ENCODE measurements at places on chromosomes 1 and 21.

GRCh38 chr21:45539796-45540600 lies 2.2 kb downstream of the SLC19A1 start:
- no peak for DNase-seq

DNA sequence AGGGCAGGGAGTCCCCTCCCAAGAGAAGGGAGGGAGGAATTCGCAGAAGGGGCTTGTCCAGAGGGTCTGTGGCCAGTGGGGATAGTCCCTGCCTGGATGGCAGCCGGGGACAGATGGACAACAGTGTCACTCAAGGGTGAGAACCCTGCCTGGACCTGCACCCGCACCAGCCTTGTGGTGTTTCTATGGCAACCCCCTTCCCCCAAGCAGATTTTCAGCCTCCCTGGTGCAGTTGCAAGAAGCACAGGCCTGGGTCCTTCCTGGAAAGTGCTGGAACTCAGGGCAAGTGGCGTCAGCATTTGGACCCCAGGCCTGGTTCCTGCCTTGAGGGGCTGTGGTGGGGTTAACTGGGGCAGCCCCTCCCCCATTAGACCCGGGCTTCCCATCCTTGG lies 83.8 kb upstream of the ACTL8 start:
- DNase-seq: no peak

GRCh38 chr1:47191940-47192457 lies 2.2 kb upstream of the PDZK1IP1 start:
- DNase-seq: no peak

- peak; percentile 74 for DNase-seq
Observed at GRCh38 chr1:35568975-35569395, 4.1 kb upstream of the TFAP2E start.

All from brain microvascular endothelial cell (primary cell).